Mesenteric fat pad (tissue), 1 donor: ENCODE measurements at places on chromosomes 3 and 15.

DNA sequence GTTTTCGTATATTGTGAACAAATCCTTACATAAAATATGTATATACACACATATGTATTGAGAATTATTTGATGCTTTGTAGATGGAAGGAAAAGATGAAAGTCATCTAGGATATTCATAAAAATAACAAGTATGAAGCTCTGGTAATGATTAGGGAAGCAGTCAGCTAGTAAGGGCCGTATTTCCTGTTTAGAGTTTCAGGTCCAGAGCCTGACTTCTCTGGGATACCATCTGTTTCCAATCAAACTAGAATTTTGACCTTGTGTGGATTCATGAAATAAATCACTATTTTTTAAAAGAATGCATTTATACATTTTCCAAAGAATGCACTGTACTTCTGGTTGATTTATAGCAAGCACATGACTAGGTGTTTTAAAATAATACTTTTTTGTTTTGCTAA lies 156.1 kb upstream of the CGNL1 start:
- no peak for DNase-seq

GRCh38 chr3:95899494-95899893 lies 914.9 kb upstream of the EPHA6 start:
- no peak for DNase-seq

DNA sequence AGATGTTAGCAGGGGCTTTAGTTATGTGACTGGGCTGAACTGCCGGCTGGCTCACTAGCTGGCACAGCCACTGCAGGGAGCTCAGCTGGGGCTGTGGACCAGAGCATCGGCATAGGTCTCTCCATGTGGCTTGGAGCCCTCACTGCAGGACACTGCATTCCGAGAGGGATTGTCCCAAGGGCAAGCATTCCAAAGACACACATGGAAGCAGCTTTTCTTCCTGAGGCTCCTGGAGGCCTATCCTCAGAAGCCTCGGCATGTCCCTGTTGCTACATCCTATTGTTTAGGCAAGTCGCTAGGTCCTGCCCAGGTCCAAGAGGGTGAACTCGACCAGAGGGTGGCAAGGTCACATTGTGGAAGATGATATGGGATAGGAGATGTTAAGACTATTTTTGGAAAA lies 209.8 kb downstream of the PLCL2 start:
- no peak for DNase-seq

GRCh38 chr15:60557191-60557618 lies 78.3 kb upstream of the ICE2 start:
- DNase-seq = no peak

- no peak for DNase-seq
Observed at GRCh38 chr3:111616417-111617105, 21.4 kb upstream of the ZBED2 start.

DNA sequence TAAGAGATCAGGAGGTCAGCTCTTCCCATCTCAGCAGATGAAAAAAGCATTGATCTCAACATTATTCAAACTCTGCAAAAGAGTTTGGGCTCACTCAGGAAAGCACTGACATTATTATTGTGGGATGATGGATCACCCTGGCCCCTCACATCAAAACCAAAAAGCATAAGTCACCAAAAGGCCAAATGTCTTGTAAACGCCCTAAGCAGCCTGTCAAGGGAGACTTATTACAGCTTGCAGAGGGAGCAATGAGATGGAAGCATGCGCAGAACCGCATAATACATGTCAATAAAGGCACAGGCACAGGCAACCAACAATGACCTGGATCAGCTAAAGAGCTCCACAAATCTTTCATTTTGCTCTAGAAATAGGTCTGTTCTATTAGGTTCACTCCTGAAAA lies 4.6 kb downstream of the FSIP1 start:
- no peak for DNase-seq

- peak; percentile 88 for DNase-seq
Observed at GRCh38 chr3:126472277-126473006, 3.2 kb downstream of the ZXDC start.

DNA sequence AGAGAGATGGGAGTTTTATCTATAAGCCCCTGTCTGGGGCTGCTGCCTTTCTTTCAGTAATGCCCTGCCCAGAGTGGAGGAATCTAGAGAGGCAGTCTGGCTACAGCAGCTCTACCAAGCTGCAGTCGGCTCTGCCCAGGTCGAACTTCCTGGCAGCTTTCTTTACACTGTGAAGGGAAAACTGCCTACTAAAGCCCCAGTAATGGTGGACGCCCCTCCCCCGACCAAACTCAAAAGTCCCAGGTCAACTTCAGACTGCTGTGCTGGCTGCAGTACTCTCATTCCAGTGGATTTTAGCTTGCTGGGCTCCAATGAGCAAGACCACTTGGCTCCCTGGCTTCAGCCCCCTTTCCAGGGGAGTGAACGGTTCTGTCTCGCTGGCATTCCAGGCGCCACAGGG lies 65.9 kb upstream of the RARB start:
- DNase-seq = no peak

DNA sequence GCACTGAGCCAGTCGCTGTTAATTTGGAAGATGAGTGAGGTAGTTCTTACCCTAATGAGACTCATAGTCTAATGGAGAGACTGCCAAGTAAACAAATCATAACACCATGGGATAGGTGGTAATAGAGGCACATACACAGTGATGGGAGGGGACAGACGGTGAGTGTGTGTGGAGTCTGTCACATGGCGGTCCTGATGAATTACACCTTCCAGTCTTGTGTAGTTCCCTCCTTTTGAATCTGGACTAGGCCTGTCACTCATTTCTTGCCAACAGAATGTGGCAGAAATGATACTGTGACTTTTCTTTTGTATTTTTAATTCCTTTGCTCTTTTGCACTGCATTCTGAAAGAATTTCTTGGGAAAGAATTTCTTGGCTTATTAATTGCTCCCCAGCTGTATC lies 78.1 kb downstream of the NR1D2 start:
- no peak for DNase-seq

GRCh38 chr3:46881596-46882376 lies 4.3 kb downstream of the PTH1R start:
- no peak for DNase-seq

- no peak for DNase-seq
Observed at GRCh38 chr15:32649342-32649741, 7.8 kb downstream of the SCG5 start.

DNA sequence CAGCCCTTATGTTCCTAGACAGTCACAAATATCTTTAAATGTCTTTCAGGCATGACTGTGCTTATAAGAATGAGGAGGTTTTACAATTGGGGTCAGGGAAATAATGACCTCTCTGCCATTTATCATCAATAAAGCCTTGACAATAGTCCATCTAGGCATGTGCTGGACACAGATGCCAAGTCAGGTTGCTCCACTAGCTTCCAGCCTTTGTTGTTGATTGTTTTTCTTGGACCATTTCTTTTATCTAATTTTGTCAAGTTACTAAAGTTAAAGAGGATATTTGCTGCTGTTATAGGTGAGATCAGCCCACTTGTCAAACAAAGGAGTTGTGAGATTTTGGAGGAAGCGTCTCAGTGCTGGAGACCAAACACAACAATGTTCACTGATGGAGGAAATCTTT lies 628.0 kb downstream of the ROBO2 start:
- no peak for DNase-seq

- DNase-seq = no peak
Observed at GRCh38 chr3:32460031-32460749, 42.5 kb downstream of the CMTM6 start.

DNA sequence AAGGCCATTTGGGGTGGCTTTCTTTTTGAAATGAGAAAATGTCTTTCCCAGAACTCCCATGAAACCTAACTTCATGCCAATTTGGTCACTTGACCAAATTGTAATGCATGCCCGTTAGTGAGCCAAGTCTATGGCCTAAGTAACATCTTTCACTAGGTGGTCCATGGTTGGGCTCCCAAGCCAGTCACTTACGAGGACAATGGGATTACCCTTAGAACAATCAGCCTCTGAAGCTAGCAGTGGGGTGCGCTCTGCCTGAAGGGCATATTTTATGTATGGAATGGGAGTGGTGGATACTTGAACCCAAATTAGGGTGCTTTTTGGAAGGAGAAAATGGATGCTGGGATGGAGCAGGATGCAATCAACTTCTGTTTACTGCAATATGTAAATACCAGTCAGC lies 127.4 kb upstream of the GOLIM4 start:
- no peak for DNase-seq

GRCh38 chr3:88312256-88312655 lies 162.5 kb downstream of the C3orf38 start:
- no peak for DNase-seq

GRCh38 chr3:187247398-187247797 lies 44.1 kb downstream of the MASP1 start:
- no peak for DNase-seq

DNA sequence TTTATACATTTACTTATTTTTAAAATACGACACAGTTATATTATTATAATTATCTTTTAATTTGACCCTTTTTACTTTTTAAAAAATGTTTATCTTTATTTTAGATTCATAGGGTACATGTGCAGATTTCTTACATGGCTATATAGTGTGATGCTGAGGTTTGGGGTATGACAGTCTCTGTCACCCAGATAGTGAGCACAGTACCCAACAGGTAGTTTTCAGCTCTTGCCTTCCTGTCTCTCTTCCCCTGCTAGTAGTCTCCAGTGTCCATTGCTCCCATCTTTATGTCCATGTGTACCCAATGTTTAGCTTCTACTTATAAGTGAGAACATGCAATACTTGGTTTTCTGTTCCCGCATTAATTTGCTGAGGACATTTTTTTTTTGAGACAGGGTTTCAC lies 21.8 kb upstream of the KCNMB2 start:
- no peak for DNase-seq
